ENCODE measurements at places on chromosomes 11 and 22.
A peak's percentile ranks its signal among the peaks of the same experiment; 100 is the strongest.

DNA sequence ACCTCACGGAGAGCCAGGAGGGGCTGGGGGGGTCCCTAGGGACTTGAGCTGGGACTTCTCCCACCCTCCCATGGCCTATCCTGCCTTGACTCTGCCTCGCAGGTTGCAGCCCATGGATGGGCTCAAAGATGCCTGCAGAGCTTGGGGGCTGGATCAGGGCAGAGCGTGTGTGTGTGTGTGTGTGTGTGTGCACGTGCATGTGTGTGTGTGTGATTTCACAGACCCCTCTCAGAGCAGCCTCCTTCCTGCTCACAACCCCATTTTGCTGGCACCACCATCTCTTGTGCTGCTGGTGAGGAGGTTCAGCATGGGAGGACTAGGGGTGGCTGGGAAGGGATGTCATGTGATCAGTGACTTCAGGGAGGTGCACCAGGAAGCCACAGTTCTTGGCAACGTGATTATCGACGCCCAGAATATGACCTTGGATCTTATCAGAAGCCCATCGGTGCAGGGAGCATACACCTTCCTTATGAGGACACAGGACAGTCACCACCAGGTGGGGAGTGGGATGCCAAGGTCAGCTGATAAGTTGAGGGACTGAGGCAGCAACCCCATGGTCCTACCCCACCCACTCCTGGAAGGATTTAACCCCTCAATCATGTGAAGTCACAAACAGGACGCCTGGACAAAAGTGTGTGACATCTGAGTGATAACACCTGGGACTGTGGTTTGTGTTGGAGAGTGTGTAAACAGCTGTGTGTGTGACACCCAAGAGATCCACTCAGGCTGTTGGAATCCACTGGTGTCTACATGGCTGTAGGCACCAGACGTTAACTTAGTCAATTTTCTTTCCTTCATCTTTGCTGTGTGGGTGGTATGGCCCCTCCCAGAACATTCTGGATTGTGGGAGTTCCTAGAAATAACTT, 1.8 kb upstream of the NAALADL1 start:
- no peaks in the 10 kb centered on the region for H3K27me3 ChIP-seq
- no peak for DNase-seq
- H3K4me1 ChIP-seq, result peaks cover 12% of the 10 kb centered on the region
- no peak overlapping the region for H3K27ac ChIP-seq
- no peak overlapping the region for H3K4me3 ChIP-seq

GRCh38 chr11:126403022-126403581, 47.6 kb downstream of the ST3GAL4 start:
- no peaks in the 10 kb centered on the region for H3K27me3 ChIP-seq
- DNase-seq, result no peak
- no peak overlapping the region for H3K4me3 ChIP-seq
- H3K4me1 ChIP-seq, result peaks cover 3% of the 10 kb centered on the region

DNA sequence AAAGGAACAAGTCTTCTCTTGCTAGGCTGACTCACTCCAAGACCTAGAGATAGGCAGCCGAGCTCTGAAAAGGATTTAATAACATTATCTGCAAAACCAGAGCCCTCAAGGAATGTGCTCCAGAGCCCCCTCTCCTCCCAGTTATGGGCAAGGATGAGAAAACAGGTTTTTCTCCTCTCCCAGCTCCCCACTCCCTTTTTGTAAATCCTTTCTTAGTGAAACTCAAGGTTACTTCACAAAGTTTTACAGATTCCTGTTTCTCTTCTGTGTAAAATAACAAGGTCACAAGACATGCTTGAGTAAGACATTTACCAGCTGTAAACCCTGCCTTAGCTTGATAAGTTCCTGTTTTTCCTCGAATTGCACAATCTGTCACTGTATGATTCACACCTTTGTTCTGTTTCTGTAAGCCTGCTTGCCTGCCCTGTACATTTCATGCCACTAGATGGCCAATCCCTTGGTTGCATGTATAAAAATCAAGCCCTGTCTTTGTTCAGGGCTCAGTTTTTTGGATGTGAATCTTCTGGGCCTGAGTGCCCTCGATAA, 489.4 kb downstream of the KCNA4 start:
- H3K36me3 ChIP-seq, result no peaks in the 10 kb centered on the region
- no peak for DNase-seq
- H3K27ac ChIP-seq, result no peak overlapping the region
- H3K4me3 ChIP-seq, result no peak overlapping the region

DNA sequence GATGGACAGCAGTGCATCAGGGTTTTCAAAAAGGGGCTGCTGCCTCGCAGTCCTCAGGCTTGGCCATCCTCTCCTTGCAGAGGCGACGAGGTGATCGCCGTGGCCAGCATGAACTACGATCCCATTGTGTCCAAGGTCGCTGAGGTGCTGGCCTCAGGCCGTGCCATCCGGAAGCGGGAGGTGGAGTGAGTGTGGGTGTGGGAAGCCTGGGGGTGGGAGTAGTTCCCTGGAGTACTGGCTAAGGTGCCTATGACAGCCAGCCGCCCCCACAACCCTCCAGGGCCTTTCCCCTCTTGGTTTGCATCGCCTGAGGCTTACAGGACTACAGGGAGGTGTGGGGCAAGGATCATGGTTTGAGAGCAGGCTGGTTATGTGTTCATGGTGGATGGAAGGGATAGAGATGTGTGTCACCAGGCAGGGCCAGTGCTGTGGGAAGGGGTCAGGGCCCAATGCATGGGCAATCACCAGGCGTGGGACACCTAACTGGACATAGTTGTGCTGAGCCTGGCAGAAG, 2.1 kb upstream of the LZTR1 start:
- peak overlapping the region; percentile 2 for H3K4me3 ChIP-seq
- H3K36me3 ChIP-seq, result peaks cover 4% of the 10 kb centered on the region
- peaks cover 30% of the 10 kb centered on the region for H3K4me1 ChIP-seq
- DNase-seq, result no peak
- no peaks in the 10 kb centered on the region for H3K27me3 ChIP-seq
- H3K27ac ChIP-seq, result no peak overlapping the region

DNA sequence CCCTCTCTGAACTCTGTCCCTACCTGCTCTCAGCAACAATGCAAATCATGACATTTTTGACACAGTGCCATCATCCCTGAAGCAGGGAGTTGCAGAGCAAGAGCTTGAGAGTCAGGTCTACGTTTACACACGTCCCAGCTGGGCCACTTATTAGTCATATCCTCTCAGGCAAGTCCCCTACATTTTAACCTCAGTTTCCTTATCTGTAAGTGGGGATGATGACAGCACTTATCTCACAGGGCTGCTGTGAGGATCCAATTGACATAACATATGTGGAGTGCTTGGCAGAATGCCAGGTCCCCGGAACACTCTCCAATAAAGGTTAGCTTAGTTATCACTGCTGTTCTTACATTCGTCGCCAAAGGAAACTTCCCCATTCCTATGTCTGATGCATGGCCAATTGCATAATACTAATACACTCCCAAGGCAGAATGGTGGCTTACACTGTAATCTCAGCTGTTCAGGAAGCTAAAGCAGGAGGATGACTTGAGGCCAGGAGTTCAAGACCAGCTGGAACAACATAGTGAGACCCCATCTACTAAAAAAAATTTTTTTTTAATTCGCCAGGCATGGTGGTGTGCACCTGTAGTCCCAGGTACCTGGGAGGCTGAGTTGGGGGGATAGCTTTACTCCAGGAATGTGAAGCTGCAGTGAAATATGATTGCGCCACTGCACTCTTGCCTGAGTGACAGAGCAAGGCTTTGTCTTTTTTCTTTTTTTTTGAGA, 16.6 kb downstream of the ASCC2 start:
- peak overlapping the region; percentile 76 for H3K27ac ChIP-seq
- DNase-seq, result no peak
- no peaks in the 10 kb centered on the region for H3K27me3 ChIP-seq
- H3K4me1 ChIP-seq, result peaks cover 10% of the 10 kb centered on the region
- H3K4me3 ChIP-seq, result no peak overlapping the region

- peaks cover 7% of the 10 kb centered on the region for H3K27me3 ChIP-seq
- no peak for DNase-seq
- H3K36me3 ChIP-seq, result peaks cover 4% of the 10 kb centered on the region
- no peak overlapping the region for H3K4me3 ChIP-seq
Measured at GRCh38 chr22:39839917-39840510, 53.5 kb downstream of the ENTHD1 start.

GRCh38 chr22:48955351-48956311, 872.0 kb downstream of the BRD1 start:
- no peaks in the 10 kb centered on the region for H3K27me3 ChIP-seq
- no peak overlapping the region for H3K27ac ChIP-seq
- DNase-seq, result no peak

- peak overlapping the region; percentile 87 for H3K4me3 ChIP-seq
- H3K27ac ChIP-seq, result peak overlapping the region; percentile 76
- peaks cover 4% of the 10 kb centered on the region for H3K27me3 ChIP-seq
- DNase-seq, result no peak
- peaks cover 16% of the 10 kb centered on the region for H3K4me1 ChIP-seq
Measured at GRCh38 chr11:843818-844692, 1.4 kb downstream of the TSPAN4 start.

DNA sequence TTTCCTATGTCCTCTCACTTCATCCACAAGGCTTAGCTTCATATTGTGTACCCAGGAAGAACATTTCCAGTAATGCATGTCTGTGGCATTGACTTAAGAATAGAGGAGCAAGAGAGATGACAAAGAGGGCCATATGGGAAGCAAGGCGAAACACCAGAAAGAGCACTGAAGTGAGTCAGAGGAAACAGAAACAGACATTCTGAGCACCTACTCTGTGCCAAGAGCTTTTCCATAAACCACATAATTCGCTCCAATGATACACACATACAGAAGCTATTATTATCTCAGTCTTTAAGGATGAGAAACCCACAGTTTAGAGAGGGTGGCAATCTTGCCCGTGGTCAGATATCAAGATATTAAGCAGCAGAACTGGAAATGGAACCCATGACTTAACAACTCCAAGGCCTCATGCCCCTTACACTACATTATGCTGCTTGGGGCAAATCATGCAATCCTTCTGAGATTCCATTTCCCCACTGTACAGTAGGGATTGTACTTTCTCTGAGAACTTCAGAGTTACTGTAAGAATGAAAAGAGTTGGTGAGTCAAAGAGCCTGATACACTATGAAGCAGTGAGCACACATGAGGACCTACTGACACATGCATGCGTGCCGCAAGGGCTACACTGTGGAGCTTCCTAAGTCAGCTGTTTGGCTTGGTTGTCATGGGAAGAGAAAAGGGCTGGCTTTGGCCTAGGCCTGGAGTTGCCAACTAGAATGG, 126.6 kb downstream of the KCNC1 start:
- no peak overlapping the region for H3K27ac ChIP-seq
- H3K36me3 ChIP-seq, result peaks cover 21% of the 10 kb centered on the region
- no peaks in the 10 kb centered on the region for H3K27me3 ChIP-seq
- peaks cover 4% of the 10 kb centered on the region for H3K4me1 ChIP-seq
- no peak for DNase-seq

- no peak overlapping the region for H3K4me3 ChIP-seq
- DNase-seq, result no peak
- peaks cover 49% of the 10 kb centered on the region for H3K4me1 ChIP-seq
- peak overlapping the region; percentile 67 for H3K27ac ChIP-seq
- H3K27me3 ChIP-seq, result no peaks in the 10 kb centered on the region
Measured at GRCh38 chr11:86141727-86142126, 72.8 kb upstream of the PICALM start.

DNA sequence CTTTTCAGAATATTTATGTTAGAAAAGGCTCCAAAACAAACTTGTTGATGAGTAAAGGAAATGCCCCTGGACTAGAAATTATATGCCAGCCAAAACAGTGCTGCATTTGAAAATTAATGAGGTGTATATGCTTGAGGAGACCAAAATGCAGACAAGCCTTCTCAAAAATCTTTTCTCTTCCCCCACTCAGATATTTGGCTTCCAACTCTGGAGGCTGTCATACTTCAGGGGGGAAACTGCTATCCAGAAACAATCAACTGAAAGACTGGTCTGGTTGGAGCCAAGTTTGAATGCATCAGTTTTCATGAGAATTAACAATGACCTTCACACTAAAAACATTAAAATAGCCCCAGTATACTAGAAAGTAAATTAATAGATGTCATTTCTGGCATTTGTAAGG, 98.2 kb downstream of the SGSM3 start:
- H3K27ac ChIP-seq, result no peak overlapping the region
- H3K4me3 ChIP-seq, result no peak overlapping the region
- no peak for DNase-seq
- H3K27me3 ChIP-seq, result no peaks in the 10 kb centered on the region
- peaks cover 21% of the 10 kb centered on the region for H3K36me3 ChIP-seq

GRCh38 chr22:24310969-24311368, 40.3 kb downstream of the SPECC1L start:
- no peaks in the 10 kb centered on the region for H3K27me3 ChIP-seq
- no peak overlapping the region for H3K27ac ChIP-seq
- H3K4me1 ChIP-seq, result peaks cover 10% of the 10 kb centered on the region
- peaks cover 37% of the 10 kb centered on the region for H3K36me3 ChIP-seq
- H3K4me3 ChIP-seq, result no peak overlapping the region

DNA sequence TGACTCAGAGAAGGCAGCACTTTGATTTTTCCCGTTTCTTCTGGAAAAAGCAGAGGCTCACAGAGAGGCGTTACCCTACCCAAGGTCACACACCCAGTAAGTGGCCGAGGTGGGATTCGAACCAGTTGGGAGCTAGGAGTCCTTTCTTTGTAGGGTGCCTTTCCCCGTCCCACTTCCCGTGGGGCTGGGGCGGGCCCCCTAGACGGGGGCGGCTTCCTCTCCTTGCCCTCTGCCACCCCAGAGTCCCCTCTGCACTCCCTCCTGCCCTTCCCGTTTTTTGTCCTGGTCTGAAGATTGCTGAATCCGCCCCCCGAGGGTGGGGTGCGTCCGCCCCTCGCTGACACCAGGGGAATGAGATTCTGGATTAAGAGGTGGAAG, 747 bp downstream of the TPCN2 start:
- peaks cover 22% of the 10 kb centered on the region for H3K4me1 ChIP-seq
- peak overlapping the region; percentile 81 for H3K27ac ChIP-seq
- no peak for DNase-seq
- peaks cover 14% of the 10 kb centered on the region for H3K27me3 ChIP-seq

DNA sequence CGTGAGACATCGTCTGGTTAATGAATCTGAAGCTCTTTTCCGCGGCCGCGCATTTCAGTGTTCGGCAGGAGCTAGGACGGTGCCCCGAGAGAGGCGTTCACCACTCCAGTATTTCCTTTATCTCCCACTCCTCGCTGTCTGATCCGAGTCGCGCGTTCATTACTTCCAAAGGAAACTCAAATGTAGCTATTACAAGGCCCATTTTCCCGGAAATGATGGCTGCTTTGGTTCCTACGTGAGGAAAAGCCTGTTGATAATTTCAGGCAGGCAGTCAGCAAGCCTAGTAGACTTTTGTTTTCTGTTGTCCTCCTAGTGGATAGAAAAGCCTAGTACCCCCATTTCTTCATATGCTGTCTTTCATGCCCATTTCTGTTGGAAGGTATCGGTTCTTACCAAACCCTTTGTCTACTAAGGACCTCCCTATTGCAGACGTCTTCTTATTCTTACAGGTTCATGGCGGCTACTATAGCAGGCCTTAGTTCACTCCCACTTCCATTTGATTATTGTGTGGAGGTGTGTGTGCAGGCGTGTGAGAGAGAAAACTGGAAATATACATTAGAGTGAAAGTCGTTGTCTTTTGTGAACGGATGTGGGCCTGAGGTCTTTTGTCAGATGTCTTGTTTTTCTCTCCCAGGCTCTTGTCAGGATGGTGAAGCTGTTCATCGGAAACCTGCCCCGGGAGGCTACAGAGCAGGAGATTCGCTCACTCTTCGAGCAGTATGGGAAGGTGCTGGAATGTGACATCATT, 737 bp downstream of the RBM4 start:
- H3K4me1 ChIP-seq, result peaks cover 53% of the 10 kb centered on the region
- H3K27ac ChIP-seq, result peak overlapping the region; percentile 92
- H3K36me3 ChIP-seq, result peaks cover 44% of the 10 kb centered on the region
- DNase-seq, result no peak
- H3K4me3 ChIP-seq, result peak overlapping the region; percentile 91
- no peaks in the 10 kb centered on the region for H3K27me3 ChIP-seq

GRCh38 chr11:113570906-113571305, 95.7 kb upstream of the DRD2 start:
- DNase-seq, result no peak
- H3K36me3 ChIP-seq, result no peaks in the 10 kb centered on the region
- H3K27ac ChIP-seq, result no peak overlapping the region
- H3K4me3 ChIP-seq, result no peak overlapping the region
- no peaks in the 10 kb centered on the region for H3K4me1 ChIP-seq

Measured in activated naive CD8-positive, alpha-beta T cell treated with anti-CD3 and anti-CD28 coated beads, Interleukin-2, amount 10 ng/mL, durations not matched to agents 7 days and 5 days (primary cell).